GM23338 (cell line): ENCODE measurements at places on chromosomes 6 and 20. TPM values are rescaled to one million over a fixed set of nuclear protein-coding genes. Genes with fewer than 3 reads are reported as not detected.

DNA sequence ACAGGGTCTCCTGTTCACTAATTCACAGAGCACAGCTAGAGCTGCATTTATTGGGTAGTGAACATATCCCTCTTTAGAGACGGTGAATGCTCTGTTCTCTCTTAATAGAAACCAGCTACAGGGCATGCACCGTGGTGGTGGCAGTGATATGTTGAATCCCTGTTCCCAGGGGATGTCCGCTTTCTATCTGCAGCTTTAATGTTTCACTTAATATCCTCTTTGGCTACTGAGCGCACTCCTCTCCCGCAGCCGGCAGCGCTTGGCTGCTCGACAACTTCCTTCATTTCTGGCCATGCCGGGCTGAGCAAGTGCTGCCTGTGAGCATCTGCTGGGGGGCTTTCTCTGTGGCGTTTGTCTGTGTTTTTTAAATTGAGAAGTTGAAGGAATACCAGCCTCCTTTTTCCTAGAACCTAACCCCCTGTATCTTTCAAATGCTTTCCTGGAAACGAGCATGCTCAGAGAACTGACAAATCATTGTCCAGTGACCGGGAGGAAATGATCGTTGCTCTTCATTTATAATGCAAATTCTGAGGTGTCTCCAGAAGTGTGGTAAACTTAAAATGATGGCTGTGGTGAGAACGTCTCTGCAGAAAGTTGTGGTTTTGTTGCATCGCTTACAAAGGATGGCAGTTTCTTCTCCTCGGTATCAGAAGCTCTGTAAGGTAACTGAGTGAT is 297.9 kb downstream of the UTRN start:
- DNase-seq: peak; percentile 36

DNA sequence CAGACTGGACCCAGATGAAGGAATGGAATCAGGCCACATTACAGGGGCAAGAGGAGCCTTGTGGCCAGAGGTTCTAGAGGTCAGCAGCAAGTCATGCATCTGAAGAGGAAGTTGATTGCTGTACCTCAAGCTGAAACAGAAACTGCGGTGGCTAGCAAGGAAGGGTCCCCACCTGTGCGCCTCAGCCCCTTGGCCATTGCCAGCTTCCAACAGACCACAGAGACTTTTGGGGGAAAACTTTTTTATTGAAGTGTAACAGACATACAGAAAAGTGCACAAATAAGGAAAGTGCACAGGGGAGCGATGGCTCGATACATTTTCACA is 26.8 kb upstream of the SLC9A8 start:
- DNase-seq: no peak

DNA sequence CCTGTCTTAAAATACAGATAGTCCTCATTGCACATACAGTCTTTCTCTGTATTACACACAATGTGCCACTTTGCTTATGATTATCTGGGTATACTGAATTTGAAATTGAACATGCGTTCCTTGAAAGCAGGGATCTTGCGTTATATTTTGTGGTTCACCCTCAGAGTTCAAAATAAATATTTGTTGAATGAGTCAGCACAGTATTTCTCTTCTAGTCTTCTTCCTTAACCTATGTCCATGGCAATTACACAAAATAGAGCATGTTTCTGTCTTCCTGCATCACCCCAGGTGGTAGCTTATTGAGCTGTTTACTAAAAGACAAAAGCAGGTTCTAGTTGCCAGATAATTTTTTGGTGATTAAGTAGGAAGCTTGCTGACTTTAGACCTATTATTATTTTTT is 272.9 kb upstream of the FERMT1 start:
- DNase-seq: no peak

DNA sequence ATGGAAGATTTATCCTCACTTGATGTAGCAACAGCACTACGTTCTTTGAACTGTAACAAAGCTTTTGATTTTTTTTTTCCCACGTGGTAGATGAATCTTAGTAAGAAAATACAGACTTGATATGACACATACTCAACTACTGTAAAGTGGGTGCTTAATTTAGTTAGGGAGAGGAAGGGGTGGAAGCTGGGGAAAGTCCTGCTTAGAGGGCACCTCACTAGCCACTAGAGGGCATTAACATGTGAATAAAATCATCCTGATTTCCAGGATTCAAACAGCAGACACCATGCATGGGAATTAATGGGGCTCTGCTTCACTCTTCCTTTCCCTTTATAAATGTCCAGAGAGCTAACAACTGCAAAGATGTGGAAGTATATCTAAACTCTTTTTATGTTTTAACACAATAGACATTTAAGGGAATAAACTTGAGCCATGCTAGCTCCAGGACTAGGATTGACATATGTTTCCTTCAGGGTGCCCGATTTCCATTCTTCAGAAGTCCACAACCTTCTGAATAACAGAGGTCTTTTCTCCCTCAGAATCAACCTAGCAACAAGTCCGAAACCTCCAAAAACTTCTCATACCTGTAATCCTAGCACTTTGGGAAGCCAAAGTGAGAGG is 250.1 kb downstream of the ATXN1 start:
- peak; percentile 62 for DNase-seq

DNA sequence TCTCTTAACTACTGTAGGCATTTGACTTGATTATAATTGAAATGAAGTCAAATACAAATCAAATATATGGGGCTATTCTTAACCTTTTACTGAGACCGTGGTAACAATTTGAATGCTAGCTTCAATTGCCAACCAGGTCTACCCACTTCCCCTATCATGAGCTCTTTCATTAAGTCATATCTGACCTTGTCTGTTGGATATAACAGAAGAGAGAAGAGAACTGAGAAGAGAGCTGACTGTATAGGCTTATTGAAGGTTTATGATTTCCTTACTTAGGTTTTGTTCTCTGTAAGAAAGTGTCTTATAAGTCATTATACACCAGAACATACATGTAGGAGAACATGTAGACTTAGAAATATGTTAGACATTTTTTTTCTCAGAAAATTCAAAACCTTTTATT is 549.4 kb downstream of the COL12A1 start:
- no peak for DNase-seq

DNA sequence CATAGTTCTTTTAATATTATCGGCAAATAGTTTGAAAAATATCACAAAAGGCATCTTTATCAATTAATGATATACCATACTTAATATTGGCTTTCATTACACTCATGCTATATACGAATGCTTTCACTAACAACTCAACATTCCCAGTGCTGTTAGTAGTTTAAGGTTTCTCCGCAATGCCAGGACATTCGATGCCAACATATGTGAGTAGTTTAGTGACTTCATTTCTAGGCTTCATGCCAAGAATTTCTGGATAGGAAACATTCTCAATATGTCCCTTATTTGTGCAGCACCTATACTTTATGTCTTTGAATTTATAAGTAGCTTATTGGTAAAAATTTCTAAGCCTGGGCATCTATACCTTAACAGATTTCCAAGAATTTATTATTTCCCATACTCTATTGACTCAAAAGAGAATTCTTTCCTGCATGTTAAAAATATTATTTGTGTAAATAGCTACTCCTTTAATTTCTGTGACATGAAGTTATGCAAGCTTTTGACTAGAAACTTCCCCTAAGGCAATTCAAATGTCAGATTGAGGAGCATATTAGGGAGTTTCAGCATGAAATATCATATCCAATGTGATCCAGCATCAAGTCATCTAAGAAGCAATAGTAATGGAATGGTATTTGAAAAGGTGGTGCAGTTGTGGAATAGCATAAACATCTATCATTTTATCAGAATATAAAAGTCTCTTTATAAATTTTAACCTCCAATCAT is 236.0 kb upstream of the STXBP5 start:
- DNase-seq: no peak

DNA sequence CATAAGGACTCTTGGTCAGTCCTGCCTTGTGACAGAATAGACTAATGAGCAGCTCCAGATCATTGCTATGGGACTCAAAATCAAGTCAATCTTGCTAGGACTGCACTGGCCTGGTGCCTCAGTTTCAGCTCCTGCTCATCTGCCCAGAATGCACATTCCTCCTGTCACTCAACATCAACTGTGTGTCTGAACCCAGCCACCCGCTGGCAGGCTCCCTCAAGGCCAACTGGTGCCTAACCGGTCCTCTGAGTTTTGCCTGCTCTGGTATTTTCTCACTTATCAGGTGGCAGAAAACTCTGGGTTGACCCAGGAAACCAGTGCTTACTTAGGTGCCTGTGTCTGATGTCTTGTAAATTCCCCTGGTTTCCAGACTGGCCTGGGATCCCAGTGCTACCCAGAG is 297.7 kb downstream of the DHX35 start:
- no peak for DNase-seq

- DNase-seq: no peak
Observed at GRCh38 chr6:38322138-38322537, 317.6 kb downstream of the BTBD9 start.

DNA sequence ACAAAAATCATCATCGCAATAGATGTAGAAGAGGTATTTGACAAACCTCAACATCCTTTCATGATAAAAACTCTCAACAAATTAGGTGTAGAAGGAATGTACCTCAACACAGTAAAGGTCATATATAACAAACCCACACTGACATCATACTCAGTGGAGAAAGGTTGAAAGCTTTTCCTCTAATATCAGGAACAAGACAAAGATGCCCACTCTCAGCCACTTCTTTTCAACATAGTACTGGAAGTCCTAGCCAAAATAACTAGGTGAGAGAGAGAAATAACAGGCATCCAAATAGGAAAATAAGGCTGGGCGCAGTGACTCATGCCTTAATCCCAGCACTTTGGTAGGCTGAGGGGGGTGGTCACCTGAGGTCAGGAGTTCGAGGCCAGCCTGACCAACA is 95.8 kb downstream of the ZDHHC14 start:
- DNase-seq: no peak

- DNase-seq: no peak
Observed at GRCh38 chr6:7126754-7127153, 19.0 kb downstream of the RREB1 start.

- DNase-seq: peak; percentile 95
Observed at GRCh38 chr20:11890331-11891076, 27.2 kb upstream of the BTBD3 start.

DNA sequence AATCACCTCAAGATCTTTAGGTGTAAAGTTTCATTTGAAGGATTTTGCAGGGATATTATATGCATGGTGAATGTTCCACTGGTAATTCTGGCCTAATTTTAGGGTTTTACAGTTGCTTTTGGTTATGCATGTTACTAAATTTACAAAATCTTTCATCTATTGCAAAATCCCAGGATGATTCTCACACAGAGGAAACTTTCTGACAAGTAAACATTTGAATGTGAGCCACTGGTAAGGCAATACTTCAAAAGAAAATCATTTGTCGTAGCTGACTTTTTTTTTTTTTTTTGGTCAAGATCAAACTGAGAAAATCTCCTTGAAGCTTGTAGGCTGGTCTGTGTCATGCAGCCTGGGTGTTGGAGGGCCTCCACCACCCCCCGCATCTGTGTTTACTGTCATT is 141.9 kb upstream of the EXOC2 start:
- DNase-seq: no peak

DNA sequence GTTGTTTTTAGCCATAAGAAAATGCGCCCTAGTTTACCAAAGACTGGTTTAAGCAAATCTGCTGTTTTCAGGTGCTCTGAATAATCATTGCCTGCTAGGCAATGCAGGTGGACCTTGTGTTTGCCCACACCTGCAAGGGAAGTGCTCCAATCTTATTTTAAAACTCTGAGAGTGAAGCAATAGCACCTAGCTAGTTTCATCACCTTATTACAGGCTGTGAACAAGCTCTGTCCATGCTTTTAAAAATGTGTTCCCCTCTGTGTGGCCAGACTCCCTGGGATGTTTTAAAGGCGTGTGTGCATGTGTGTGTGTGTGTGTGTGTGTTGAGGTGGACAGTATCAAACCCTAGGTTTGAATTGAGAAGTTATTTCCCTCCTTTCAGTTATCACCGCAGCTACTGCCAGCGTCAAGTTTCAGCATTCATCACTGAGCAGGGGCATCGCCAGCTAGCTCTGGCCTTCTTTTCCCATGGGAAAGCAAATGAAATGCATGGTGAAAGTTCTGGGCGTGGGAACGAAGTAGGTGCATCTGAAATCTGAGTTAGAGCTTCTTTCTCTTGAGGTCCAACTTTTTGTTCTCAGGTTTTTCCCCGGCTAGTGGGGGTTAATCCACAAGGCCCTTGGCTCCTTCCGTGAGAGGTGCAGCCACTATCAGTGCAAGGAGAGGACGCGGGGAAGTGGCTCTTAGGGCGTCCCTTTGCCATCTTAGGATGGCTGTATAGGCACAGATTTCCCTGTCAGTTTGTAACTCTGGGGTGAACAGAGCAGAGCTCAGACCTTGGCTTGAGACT is 30.8 kb downstream of the DUSP22 start:
- DNase-seq: no peak

DNA sequence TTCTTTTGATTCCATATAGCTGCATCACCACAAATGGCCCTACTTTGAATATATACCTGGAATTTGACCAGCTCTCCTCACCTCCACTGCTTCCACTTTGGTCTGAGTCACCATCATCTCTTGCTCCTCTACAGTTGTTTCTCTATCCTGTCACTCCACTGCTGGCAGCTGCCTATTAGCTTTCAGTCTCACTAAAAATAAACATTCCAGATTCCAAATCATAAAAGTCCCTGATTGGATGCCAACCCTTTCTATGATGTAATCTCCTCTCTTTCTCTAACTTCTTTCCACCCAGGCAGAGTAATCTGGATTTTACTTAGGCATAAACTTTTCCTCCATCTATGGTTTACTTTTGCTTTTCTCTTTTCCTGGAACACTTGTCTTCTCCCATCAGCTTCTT is 49.1 kb downstream of the RFPL4B start:
- no peak for DNase-seq

GRCh38 chr6:163738725-163739407 is 324.3 kb downstream of the QKI start:
- DNase-seq: no peak

DNA sequence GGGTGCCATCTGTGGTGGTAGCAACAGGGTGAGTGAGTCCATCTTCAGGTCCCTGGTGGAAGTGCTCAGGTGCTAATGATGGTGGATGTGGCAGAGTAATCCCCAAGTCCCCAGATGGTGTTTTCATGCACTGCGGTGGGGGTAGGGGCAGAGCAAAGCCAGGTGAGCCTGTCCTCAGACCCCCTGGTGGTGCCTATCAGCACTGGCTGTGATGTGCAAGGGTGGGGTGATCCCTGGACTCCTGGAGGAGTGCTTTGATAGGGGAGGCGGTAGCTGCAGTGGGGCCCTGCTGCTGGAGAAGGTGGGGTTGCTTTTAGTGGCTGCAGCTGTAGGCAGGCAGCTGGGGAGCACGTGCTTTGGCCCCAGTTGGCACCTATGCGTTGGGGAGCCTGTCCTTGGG is 70.8 kb downstream of the CCDC170 start:
- DNase-seq: no peak

DAAM2 gene
- total RNA-seq: 2.5 and 4.9 TPM in 2 replicates

SHLD1 gene
- 1.4 and 5.2 TPM in 2 replicates for total RNA-seq

CTAGE9 gene
- total RNA-seq: 0.10 TPM in 1 of 2 replicates, not detected in the other

PPP1R14C gene
- 0.62 and 1.4 TPM in 2 replicates for total RNA-seq

MOG gene
- 0.74 and 2.5 TPM in 2 replicates for total RNA-seq

MPIG6B gene
- total RNA-seq: not detected in 2 replicates

TGM2 gene
- total RNA-seq: 0.19 and 1.0 TPM in 2 replicates

MUC21 gene
- not detected in 2 replicates for total RNA-seq
